ENCODE measurements at places on chromosomes 1 and 21.
A peak's percentile ranks its signal among the peaks of the same experiment; 100 is the strongest.

GRCh38 chr21:38861989-38862683, 56.4 kb downstream of the ETS2 start:
- no peak for DNase-seq

DNA sequence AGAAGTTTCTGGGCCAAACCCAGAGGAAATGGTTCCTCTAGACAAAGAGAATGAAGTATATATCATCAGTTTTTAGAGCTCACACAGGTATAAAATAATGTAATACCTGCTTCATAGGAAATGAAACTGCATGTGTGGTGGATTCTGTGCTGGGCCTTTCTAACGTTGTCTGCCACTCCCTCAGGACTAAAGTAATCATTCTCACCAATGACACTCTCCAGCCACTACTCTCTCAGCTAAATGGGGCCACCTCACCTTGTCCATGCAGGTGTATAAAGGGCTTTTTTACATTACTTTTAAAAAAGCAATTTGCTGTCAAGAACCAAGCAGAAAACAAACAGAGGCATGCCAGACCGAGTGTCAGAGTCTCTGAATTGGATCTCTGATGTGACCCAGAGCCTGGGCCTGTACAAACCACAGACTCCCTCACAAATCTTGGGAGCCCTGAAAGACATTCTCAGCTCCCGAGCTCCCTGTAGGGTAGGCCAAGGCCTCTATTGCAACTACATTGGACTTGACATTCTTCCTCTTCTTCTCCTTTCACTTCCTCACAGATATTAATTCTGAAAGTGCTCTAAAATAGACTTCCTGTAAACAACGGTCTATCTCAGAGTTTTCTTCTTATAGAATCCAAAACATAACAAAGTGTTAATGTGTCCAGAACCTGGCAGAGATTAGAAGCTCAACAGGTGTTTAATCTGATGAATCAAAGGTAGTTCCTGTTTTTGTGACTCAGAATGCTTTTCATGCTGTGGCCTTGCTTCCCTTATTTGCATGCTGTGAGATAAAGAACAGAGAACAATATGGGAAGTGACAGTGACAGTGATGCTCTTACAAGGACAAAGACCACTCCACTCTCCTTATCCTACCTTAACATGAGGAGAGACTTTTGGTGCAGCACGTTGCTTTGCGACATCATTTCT, 8.6 kb downstream of the AIM2 start:
- peak; percentile 57 for DNase-seq

DNA sequence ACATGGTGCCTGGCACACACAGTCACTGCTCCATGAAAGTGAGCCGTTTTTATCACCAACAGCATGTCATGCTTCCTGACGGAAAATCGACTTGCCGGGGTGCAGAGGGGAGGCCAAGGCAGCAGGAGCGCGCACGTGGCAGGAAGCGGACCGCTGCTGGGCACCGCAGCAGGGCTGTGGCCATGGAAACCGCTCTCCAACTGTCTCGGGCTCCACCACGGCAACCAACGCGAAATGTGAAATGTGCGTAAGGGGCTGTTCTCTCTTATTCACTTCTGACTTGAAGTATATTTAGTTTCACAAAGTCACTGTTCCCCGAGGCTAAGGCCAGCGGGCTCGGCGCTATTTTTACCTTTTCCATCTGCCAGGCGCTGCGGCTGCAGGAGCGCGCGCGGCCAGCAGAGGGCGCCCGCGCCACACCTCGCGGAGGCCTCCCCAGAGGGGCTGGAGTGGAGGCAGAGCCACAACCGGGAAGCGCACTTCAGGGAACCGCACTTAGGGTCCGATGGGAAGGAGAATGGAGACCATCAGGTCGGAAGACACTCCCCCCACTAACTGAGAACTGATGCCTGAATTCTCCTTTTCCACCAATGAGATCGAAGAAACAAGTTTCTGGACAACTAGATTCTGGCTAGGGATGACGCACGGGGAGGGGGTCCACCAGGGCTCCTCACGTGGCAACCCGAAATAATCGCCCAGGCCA, 19.7 kb downstream of the RCC2 start:
- DNase-seq, result peak; percentile 60

DNA sequence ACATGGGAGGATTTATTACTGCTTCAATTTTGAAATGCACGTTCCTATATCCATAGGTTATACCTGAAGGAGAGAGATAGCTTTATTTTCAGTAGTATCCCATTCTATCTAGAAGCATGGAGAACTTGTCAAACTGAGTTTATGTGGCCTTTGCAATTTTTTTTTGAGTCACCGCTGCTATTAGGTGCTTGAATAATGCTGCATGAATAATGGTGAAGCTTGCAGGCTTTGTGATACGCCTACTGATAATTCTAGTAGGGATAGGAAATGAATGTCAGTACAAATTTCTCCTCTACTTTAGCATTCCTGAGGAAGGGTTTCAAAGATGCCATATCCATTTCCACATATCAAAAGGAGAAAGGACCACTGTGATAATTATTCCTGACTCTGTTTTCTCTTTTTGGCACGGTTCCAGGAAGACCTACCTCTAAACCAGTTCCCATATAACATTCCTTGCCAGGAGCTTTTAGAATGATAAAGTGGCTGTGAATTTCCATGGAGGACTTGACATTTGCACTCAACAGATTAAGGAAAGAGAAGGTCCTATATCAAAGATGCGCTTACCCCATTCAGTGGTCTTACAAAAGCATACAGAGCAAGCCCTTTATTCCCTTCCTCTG, 83.5 kb downstream of the SPATA46 start:
- no peak for DNase-seq

DNA sequence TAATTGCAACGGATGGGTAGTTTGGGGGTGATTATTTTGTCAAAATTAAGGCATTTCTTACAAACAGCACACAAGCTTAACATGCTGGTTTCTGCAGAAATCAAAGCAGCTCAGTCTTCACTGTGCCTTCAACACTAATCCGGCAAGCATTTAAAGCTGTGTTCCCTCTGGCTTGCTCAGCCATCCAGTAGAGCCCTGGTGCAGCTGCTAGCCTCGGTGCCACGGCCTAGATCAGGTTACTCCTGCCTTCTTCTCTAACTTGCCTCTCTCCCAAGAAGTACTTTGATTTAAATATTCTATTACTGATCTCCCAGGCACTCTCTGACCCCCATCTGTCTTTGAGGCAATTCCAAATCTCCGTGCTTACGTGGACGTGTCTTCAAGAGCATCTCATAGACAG, 85.6 kb downstream of the GREM2 start:
- DNase-seq, result no peak

DNA sequence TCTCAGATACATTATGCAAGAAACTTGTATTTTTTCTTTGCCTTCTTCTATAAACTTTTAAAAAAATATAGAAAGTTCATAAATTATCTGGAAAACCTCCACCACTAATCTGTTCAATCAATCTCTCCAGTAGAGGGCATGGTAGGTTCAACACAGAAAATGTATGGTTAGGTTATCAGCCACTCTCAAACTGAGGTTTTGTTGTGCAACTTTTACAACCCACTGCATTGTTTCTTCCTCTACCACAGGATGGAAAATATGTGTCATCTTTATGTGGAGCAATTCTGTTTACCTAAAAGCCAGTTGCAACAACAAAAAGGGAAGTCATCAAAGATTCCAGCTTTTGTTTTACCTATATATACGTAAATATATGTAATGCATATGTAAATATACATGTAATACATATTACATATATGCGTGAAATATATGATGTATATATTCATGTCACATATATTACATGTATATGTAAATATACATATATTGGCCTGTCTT, 3.0 kb upstream of the RGS2 start:
- peak; percentile 80 for DNase-seq

GRCh38 chr1:90718411-90719329, 1.6 kb upstream of the BARHL2 start:
- no peak for DNase-seq

DNA sequence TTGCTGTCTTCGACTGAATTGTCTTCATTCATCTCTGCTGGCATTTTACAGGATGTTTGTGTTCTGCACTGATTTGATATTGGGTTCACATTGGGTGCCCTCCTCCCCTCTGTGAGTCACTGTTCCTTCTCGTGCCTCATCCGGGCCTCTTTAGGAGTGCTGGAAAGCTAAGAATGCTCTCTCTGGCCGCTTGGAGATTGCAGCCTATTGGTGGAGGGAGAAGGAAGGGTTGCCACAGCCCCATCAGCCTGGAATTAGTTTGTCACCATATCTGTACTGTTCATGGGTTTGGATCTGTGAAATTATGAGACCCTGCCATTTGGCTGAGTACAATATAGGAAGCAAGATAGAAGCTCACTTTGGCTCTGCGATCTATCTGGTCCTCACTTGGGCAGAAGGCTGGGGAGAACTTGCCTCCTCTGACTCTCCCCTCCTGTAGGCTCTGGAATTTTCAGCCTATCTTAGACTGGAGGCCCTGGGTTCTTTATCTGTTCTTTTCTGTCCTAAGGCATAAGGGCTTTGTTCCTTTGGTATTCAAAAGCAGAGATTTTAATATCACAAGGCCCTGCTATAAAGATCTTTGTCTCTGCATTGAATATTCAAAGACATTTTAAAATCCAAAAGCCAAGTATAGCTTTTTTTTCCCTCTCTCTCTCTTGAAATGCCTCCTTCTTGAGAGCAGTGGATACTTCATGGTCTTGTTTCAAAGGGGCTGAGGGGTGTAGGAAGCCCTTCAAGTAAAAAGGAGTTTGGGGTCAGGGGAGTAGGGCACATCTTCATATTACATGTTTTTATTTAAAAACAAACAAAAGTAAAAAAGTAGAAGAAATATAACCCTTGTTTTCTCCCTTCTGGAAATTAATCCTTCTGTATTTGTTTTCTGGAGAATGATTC, 347.9 kb downstream of the ZP4 start:
- DNase-seq, result no peak

DNA sequence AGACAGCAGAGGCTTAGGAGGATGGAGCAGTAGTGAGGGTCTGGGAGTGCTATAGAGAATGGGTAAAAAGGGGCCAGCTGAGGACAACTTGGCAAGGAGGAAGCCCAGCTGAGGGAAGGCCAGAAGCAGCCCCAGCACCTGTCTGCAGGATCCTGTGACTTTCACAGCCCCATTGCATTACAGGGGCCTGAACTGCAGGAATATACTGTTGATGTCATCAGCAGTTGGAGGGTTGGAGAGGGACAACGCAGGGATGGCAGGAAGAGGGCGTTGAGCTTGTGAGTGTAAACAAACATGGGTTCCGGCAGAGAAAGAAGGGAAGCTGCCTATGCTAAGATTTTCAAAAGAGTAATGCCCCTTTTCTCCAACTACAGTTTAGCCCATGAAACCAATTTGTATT, 628.5 kb downstream of the SMYD3 start:
- DNase-seq, result no peak

GRCh38 chr1:116806245-116806644, 52.0 kb downstream of the CD2 start:
- peak; percentile 76 for DNase-seq

GRCh38 chr1:204837440-204838084, 33.1 kb upstream of the NFASC start:
- no peak for DNase-seq

- DNase-seq, result no peak
These were observed 161.0 kb downstream of the DHRS3 start for GRCh38 chr1:12456979-12457378.

DNA sequence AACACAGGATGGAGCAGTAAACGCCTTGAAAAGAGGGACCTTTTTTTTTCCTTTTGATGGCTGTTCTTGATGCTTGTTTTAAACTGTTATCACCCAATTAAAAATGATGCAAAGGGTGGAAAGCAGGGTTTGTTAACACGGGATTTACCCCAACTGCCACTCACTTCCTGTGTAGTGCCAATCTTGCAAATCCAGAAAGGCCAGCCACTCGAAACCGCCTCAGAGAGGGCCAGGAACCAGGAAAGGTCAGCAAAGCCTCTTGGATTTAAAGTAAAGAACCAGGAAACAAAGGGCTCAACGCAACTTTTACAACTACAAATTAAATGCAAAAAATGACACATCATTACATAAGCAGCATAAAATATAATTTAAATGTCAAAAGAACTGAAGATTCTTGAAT, 347.4 kb downstream of the PDE4B start:
- DNase-seq, result no peak

DNA sequence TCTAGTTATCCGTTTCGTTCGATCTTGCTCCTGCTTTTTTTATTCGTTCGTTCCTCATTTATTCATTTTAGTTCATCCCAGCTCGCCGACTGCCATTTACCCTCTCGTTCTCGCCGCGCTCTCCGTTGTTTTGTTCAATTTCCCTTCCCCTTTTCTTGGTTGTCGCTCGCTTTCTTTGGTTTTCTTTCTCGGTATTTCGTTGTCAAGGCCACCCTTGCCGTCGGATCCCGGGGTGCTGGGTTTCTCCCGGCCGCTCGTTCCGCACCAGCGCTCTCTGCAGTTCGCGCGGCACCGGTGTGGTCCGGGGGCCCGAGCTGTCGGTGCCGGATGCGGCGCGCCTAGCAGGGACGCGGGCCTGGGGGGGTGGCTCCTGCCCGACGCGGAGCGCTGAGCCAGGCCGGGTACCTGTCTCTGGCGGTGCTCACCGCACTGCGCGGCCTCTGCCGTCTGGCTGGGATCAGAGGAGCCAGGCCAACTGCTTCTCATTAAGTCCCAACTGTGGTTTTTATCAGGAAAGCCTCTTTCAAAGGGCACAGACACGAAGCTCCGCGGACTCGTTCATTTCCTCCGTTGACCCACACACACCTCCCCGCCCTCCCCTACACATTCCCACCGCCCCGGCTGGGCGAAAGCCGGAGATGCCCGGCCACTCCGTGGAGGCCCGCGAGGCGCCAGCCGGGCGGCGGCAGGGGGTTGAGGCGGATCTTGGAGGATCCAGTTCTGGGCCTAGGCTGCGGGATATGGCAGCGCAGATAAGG, 1.6 kb downstream of the ALX3 start:
- no peak for DNase-seq

- peak; percentile 49 for DNase-seq
These were observed 46.3 kb upstream of the VANGL1 start for GRCh38 chr1:115595279-115596079.

- DNase-seq, result no peak
These were observed 31.3 kb upstream of the EDN2 start for GRCh38 chr1:41515778-41516167.

DNA sequence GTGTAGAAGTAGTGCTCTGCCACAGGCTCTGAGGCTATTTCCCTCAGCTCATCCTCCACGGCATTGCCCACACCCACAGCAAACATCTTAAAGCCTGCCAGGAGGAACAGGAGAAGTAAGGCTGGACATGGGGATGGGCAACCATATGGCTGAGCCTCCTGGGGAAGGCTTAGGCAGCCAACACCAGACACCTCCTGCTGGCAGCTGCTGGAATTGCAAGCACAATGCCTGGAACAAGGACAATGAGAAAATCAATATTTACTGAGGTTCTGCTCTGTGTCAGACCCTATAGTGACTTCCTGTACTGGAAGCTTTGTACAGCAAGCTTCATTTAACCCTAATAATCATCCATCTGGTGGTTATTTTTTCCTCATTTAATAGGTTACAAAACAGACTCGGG, 8.2 kb downstream of the MATN1 start:
- no peak for DNase-seq
